ENCODE measurements at places on chromosomes 5 and 9.

DNA sequence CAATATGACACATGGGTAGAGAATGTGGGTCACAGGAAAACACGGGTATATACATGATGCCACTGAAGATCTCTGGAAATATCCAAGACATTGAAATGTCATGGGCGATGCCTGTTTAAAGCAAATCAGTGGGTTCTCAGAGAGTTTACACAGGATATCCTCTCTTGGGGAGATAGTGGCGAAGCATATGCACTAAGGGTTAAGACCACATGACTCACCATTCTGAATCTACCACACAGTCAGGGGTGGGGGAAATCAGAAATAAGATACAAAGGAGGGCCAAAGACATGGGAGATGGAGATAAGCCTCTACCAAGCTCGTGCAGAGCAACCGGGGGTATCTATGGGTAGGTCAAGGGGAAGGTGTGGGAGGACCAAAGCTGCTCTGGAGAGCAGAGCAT, 58.8 kb downstream of the SH3PXD2B start:
- DNase-seq, result no peak

GRCh38 chr5:150665044-150665443, 4.0 kb downstream of the MYOZ3 start:
- DNase-seq, result no peak

DNA sequence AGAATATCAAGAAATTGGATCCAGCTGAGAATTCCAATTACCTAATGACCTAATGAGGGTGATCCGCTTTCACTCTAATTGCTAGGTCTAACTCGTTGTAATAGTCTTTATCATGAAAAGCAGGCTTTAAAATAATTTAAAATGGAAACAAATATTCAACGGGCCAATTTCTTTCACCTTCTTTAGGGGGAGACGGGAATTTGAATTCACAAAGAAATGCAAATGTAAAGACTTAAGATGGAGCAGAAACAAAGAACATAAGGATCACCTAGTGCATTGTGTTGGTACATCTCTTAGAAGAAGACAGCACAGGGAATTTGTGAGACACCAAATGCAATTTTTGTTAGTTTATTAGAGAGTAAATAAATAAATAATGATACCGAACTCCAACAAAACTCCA, 1.5 kb upstream of the KCNN2 start:
- DNase-seq, result no peak

DNA sequence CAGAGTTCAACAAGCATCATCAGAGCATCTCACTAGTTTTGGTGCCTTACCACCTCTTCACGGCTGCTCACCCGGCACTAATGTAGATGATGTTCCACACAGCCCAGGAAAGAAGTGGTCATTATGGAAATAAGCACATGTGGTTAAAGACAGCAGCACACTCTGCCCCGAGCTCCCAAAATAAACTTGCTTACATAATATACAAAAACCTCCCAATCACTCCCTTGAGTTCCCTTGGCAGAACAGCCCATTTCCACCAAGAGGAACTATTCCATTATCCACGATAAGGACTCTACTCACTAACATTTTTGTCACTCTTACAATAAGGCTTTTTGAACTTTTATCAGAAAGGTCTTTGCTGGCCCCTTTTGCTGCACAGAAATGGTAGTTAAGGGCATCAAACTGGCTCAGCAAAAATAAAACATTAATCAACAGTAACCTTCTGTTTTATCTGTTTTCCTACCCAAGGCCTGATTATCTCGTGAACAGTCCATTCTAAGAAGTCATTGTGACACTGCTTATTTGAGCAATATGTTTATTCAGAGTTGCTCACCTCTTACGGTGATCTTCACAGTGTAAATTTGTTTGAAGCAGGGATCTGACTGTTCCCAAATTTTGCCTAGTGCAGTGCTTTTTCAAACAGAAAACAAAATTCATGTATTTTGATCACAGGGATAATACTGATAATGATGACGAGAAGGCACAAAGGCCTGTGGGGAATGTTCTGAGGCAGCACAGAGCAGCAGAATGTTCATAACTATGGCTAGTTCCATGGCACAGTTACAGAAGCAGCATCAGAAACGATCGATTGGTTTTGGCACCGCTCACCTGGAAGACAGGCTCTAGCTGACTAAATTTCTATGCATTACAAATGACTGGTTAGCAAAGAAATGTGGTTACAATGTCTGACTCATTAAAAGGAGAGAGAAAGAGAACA, 399.8 kb upstream of the PIK3R1 start:
- DNase-seq, result no peak

DNA sequence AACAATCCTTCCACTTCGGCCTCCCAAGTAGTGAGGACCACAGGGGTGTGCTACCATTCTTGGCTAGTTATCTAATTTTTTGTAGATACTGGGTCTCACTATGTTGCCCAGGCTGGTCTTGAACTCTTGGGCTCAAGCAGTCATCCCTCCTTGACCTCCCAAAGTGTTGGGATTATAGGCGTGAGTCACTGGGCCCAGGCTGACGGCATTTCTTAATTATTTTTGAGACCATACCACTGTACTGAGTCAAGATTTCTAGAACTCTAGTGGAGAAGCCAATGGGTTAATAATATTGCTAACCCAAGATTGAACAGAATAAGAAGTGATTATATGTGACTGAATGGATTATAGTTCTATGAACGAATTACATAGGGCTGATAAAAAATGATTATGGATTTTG, 66.7 kb downstream of the TARS1 start:
- no peak for DNase-seq

GRCh38 chr9:34049630-34050384, 1.1 kb upstream of the UBAP2 start:
- DNase-seq, result no peak

DNA sequence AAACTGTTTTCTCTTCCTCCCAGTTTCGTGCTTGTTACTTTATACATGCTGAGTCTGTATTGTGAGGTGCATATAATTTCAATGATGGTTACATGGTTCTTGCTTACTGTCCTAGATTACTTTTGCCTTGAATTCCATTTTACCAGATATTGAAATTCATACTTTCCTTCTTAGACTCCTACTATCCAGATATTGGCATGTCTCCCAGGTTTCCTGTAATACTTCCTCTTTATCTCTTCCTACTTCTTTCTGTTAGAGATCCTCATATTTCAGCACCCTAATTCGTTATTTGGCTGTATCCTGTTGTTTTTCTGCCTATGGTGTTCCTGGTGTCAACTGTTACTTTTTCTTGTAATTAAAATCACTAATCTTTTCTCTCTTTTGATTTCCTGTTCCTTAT, 522.1 kb downstream of the CCDC171 start:
- no peak for DNase-seq

- no peak for DNase-seq
These were observed 4.3 kb downstream of the FOXB2 start for GRCh38 chr9:77023726-77024125.

GRCh38 chr9:16987026-16987425, 116.6 kb upstream of the BNC2 start:
- DNase-seq, result no peak

- DNase-seq, result no peak
These were observed 176.0 kb downstream of the ATP10B start for GRCh38 chr5:160675988-160676387.

GRCh38 chr5:167802755-167803431, 488.6 kb upstream of the WWC1 start:
- DNase-seq, result no peak

GRCh38 chr5:179129607-179130071, 69.5 kb downstream of the ZNF354C start:
- DNase-seq, result no peak

DNA sequence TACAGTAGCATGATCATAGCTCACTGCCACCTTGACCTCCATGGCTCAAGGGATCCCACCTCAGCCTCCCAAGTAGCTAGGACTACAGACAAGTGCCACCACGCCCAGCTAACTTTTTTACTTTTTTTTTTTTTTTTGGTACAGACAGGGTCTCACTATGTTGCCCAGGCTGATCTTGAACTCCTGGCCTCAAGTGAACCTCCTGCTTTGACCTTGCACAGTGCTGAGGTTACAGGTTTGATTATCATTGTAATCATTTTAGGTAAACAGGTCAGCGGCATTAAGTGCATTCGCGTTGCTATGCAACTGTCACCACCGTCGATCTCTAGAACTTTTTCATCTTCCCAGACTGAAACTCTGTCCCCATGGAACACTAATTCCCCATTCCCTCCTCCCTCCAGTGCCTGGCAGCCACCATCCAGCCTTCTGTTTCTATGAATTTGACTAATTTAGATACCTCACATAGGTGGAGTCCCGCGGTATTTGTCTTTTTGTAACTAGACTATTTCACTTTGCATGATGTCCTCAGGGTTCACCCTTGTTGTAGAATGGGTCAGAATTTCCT, 5.8 kb upstream of the CARD19 start:
- DNase-seq, result no peak

GRCh38 chr9:123640792-123641222, 284.8 kb downstream of the CRB2 start:
- no peak for DNase-seq

GRCh38 chr5:31987985-31988710, 186.0 kb downstream of the GOLPH3 start:
- no peak for DNase-seq

- no peak for DNase-seq
These were observed 26.3 kb downstream of the SLC46A2 start for GRCh38 chr9:112864403-112864802.

GRCh38 chr5:138466125-138466899, 1.0 kb downstream of the EGR1 start:
- no peak for DNase-seq

- no peak for DNase-seq
These were observed 2.2 kb downstream of the GBGT1 start for GRCh38 chr9:133161547-133161950.
